Tibial artery (tissue), 4 donors: ENCODE measurements at places on chromosomes 7 and 10.

DNA sequence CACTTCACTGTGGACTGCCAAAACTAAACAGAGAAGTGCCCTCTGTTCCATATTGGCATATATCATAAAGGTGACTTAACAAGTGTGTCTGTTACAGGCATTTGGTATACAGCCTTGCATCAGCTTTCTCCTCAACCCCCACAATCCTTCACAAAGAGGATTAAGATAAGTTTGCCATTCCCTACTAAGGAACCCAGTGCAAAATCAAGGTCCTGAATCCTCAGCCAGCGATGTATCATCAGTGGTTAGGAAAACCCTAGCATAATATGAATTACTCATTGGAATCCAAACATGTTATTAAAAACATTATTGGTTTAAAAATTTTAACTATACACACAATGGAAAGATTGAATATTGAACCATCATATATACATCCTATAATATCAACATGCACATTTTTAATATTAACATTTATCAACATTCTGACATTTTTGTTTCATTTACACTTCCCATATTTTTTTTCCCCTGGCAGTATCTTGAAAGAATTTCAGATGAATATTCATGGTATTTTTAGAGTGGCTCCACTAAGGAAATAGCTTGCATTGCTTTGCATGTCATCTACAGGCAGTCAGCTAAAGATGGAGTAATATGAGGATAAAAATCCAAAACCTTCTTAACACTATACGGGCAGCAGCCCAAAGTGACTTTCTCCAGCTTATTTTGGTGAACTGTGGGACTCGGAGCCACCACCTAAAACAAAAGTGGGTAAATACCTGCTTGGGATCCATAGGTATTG lies 215.6 kb upstream of the CHRM2 start:
- H3K27me3 ChIP-seq = no peaks in the 10 kb centered on the region
- no peak overlapping the region for H3K27ac ChIP-seq
- H3K4me1 ChIP-seq = no peaks in the 10 kb centered on the region
- H3K36me3 ChIP-seq = no peaks in the 10 kb centered on the region
- H3K4me3 ChIP-seq = no peak overlapping the region
- DNase-seq = no peak

GRCh38 chr10:118730756-118731456 lies 23.9 kb downstream of the CACUL1 start:
- peaks cover 52% of the 10 kb centered on the region for H3K4me1 ChIP-seq
- no peaks in the 10 kb centered on the region for H3K36me3 ChIP-seq
- no peaks in the 10 kb centered on the region for H3K27me3 ChIP-seq
- H3K4me3 ChIP-seq = no peak overlapping the region

DNA sequence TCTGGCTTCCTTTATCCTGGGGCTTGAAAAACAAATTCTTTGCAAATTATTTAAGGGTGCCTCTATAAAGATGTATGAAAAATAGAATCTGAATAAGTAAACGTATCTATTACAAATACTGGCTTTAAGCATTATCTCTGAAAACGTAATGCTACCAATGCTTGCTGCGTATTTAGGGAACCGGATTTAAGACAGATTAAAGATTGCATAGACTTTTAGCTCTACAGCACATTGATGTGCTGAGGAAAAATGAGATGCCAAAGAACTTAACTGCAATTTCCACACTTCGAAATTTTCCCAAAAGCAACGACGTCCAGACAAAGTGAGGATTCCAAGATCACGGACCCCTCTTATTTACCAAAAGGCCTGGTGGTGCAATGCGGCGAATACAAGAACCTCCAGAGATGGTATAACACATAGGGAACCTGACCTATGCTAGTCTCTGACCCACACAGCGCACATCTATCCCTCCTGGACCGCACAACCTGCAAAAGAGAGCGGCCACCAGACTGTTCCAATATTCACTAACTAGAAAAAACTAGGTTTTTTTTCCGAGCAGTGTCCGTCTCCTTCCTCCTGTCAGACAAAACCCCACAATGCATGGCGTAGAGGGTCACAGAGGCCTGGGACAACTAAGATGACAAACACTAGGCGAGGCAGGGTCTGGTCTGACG lies 34.3 kb upstream of the PHF14 start:
- no peaks in the 10 kb centered on the region for H3K27me3 ChIP-seq
- peak overlapping the region; percentile 94 for H3K27ac ChIP-seq
- H3K4me3 ChIP-seq = peak overlapping the region; percentile 87
- no peak for DNase-seq
- H3K36me3 ChIP-seq = peaks cover 10% of the 10 kb centered on the region

DNA sequence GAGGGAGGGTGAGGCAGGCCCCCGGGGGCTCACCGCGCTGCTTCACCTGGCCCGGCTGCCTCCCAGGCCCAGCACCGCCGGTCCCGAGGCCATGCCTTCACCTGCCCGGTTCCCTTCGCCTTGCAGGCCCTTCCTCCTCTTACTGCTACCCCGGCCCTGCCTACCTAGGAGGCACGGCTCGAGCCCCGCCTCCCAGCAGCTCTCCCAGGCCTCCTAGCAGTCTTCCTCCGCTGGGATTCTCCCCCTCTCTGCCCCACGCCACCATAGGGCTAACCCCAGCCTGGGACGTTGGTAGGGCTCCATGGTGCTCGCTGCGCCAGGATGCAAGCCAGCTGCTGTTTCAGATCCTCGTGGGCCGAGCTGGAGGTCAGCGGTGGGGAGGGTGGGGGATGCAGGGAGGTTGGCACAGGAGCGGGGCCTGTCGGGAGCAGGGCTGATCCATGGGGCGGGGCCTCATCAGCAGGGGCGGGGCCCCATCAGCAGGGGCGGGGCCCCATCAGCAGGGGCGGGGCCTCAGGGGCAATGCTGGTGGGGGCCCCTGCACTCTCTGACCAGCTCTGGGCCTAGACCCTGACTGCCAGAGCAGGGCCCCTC lies 63.3 kb downstream of the RASGEF1A start:
- H3K27me3 ChIP-seq = peaks cover 22% of the 10 kb centered on the region
- H3K4me3 ChIP-seq = no peak overlapping the region
- H3K36me3 ChIP-seq = peaks cover 21% of the 10 kb centered on the region
- H3K27ac ChIP-seq = no peak overlapping the region
- peaks cover 7% of the 10 kb centered on the region for H3K4me1 ChIP-seq
- DNase-seq = peak; percentile 63

GRCh38 chr10:89217057-89217990 lies 10.2 kb upstream of the CH25H start:
- peaks cover 16% of the 10 kb centered on the region for H3K36me3 ChIP-seq
- H3K4me1 ChIP-seq = no peaks in the 10 kb centered on the region
- DNase-seq = no peak
- no peak overlapping the region for H3K4me3 ChIP-seq
- peak overlapping the region; percentile 41 for H3K27ac ChIP-seq
- no peaks in the 10 kb centered on the region for H3K27me3 ChIP-seq

DNA sequence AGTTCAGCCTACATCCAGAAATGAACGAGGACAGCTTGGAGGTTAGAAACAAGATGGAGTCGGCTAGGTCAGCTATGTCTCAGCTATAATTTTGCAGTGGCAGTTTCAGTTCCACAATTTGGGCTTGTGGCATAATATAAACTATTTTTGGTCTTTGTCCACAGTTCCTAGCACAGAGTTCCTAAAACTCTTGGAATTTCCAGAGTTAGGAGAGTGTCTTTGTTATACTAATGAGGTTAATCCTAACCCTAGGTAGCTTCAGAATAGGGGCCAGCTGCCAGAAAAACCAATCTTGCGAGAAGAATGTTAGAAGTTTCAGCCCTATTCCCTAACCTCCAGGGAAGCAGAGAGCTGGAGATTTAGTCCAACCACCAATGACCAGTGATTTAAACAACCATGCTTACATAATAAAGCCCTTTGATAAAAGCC lies 131.9 kb downstream of the AKR1D1 start:
- H3K27ac ChIP-seq = no peak overlapping the region
- DNase-seq = no peak
- H3K27me3 ChIP-seq = no peaks in the 10 kb centered on the region
- no peak overlapping the region for H3K4me3 ChIP-seq

DNA sequence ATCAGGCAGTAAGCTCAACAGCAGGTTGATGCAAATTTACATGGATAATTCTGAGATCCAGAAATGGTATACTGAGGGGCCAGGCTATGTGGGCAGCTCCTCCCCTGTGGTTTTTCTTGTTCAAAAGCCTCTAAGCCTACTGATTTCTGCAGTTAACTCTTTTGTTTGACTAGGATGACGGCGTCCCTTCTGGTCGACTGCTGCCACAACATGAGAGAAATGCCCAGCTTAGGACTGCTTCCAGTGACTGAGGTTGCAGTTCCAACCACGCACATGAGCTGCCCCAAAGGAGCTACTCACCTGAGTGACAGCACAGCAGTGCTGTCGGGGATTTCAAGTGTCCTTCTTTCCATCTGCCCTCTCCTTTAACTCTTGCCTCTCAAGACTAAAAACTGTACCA lies 973.0 kb upstream of the GHITM start:
- no peaks in the 10 kb centered on the region for H3K27me3 ChIP-seq
- H3K27ac ChIP-seq = no peak overlapping the region
- no peak overlapping the region for H3K4me3 ChIP-seq
- H3K4me1 ChIP-seq = no peaks in the 10 kb centered on the region
- no peak for DNase-seq

DNA sequence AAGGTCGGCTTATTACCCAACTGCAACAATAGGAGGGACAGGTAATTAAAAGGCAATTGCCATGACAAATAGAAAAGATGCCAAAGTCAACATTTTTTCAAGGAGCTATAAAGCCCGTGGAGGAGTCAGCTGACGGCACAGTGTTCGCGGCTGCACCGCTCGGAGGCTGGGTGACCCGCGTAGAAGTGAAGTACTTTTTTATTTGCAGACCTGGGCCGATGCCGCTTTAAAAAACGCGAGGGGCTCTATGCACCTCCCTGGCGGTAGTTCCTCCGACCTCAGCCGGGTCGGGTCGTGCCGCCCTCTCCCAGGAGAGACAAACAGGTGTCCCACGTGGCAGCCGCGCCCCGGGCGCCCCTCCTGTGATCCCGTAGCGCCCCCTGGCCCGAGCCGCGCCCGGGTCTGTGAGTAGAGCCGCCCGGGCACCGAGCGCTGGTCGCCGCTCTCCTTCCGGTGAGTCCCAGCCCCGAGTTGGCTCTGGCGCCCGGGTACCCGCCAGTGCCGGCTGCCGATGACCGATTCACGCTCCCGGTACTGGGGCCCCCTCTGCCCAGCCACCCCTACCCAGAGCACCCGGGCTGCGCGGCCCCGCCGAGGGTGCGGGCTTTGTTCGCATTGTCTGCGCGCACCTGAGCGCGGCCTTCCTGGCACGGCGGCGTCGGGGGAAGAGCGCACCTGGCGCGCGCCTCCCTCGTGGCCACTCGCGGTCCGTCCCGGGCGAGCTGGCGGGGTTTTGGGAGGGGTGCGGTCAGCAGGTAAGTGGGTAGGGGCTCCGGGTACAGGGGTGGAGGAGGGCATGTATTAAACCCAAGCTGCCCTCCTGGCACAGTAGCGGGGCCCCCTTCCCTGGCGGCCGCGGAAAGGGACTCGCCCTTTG lies at the start of gene VWA2:
VWA2 (plus strand) TSS at position 138 of the 877 bp plus-strand sequence. CDS start 9,460 bp downstream, outside the sequence.
- H3K36me3 ChIP-seq = no peaks in the 10 kb centered on the region
- H3K4me1 ChIP-seq = peaks cover 10% of the 10 kb centered on the region
- H3K27ac ChIP-seq = no peak within 1 kb of the TSS
- no peak within 1 kb of the TSS for H3K4me3 ChIP-seq
- DNase-seq = no peak
